ENCODE measurements at places on chromosomes 7 and 10.

- H3K4me1 ChIP-seq = no peaks in the 10 kb centered on the region
- DNase-seq = no peak
- H3K27ac ChIP-seq = no peak overlapping the region
- no peaks in the 10 kb centered on the region for H3K27me3 ChIP-seq
These were observed 53.0 kb downstream of the PHF14 start for GRCh38 chr7:11026452-11027359.

GRCh38 chr10:49309691-49310411 is 10.9 kb downstream of the C10orf71 start:
- no peaks in the 10 kb centered on the region for H3K27me3 ChIP-seq
- peaks cover 13% of the 10 kb centered on the region for H3K4me1 ChIP-seq
- no peak overlapping the region for H3K27ac ChIP-seq
- peak overlapping the region; percentile 4 for H3K4me3 ChIP-seq
- DNase-seq = no peak
- no peaks in the 10 kb centered on the region for H3K36me3 ChIP-seq

GRCh38 chr7:55509322-55509721 is 63.0 kb downstream of the VOPP1 start:
- H3K4me3 ChIP-seq = no peak overlapping the region
- peaks cover 31% of the 10 kb centered on the region for H3K4me1 ChIP-seq
- H3K27me3 ChIP-seq = no peaks in the 10 kb centered on the region
- H3K36me3 ChIP-seq = peaks cover 34% of the 10 kb centered on the region
- DNase-seq = peak; percentile 50

- no peaks in the 10 kb centered on the region for H3K36me3 ChIP-seq
- H3K4me1 ChIP-seq = peaks cover 3% of the 10 kb centered on the region
- H3K4me3 ChIP-seq = no peak overlapping the region
- no peak for DNase-seq
- peaks cover 55% of the 10 kb centered on the region for H3K27me3 ChIP-seq
These were observed 1.7 kb downstream of the SORCS3 start for GRCh38 chr10:104642658-104643302.

- no peak overlapping the region for H3K4me3 ChIP-seq
- no peak overlapping the region for H3K27ac ChIP-seq
- DNase-seq = no peak
- H3K27me3 ChIP-seq = no peaks in the 10 kb centered on the region
- peaks cover 58% of the 10 kb centered on the region for H3K36me3 ChIP-seq
- no peaks in the 10 kb centered on the region for H3K4me1 ChIP-seq
These were observed 35.8 kb downstream of the GBX1 start for GRCh38 chr7:151131592-151132293.

GRCh38 chr7:1368682-1369571 is 90.3 kb downstream of the MICALL2 start:
- no peak overlapping the region for H3K27ac ChIP-seq
- peak; percentile 42 for DNase-seq
- no peak overlapping the region for H3K4me3 ChIP-seq
- H3K4me1 ChIP-seq = peaks cover 7% of the 10 kb centered on the region

- peaks cover 85% of the 10 kb centered on the region for H3K27me3 ChIP-seq
- DNase-seq = no peak
- no peak overlapping the region for H3K4me3 ChIP-seq
These were observed 6.3 kb downstream of the ZNF503 start for GRCh38 chr10:75395066-75395931.

- DNase-seq = no peak
- peaks cover 25% of the 10 kb centered on the region for H3K4me1 ChIP-seq
- H3K27ac ChIP-seq = no peak overlapping the region
- peak overlapping the region; percentile 72 for H3K4me3 ChIP-seq
- peaks cover 7% of the 10 kb centered on the region for H3K27me3 ChIP-seq
- no peaks in the 10 kb centered on the region for H3K36me3 ChIP-seq
These were observed 764 bp upstream of the TCF7L2 start for GRCh38 chr10:112949143-112949823.

- no peaks in the 10 kb centered on the region for H3K36me3 ChIP-seq
- H3K4me1 ChIP-seq = no peaks in the 10 kb centered on the region
- no peak overlapping the region for H3K4me3 ChIP-seq
- H3K27ac ChIP-seq = no peak overlapping the region
- H3K27me3 ChIP-seq = no peaks in the 10 kb centered on the region
- no peak for DNase-seq
These were observed 1029.0 kb downstream of the GRM8 start for GRCh38 chr7:126223729-126224128.

- no peaks in the 10 kb centered on the region for H3K4me1 ChIP-seq
- H3K36me3 ChIP-seq = peaks cover 75% of the 10 kb centered on the region
- H3K27ac ChIP-seq = no peak overlapping the region
- DNase-seq = peak; percentile 8
- H3K27me3 ChIP-seq = no peaks in the 10 kb centered on the region
These were observed 49.7 kb downstream of the BZW2 start for GRCh38 chr7:16695621-16696237.

DNA sequence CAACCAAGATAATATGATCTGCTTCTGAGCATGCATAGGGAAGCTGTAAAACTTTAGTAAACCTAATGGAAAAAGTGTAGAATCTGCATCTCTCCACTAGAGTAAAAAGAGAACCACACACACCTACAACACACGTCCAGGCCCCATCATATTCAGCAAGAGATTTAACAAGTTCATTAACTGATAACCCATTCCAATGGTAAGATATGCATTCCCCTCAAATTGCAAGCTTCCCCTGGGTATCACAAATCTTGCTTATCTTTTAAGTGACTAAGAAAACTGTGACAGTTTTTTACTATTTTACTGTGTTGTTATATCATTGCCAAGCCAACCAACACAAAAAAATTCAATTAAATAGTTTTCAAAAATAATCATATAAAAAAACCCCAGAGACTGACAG is 8.0 kb downstream of the DPY19L1 start:
- no peak overlapping the region for H3K4me3 ChIP-seq
- no peak for DNase-seq
- H3K36me3 ChIP-seq = no peaks in the 10 kb centered on the region

DNA sequence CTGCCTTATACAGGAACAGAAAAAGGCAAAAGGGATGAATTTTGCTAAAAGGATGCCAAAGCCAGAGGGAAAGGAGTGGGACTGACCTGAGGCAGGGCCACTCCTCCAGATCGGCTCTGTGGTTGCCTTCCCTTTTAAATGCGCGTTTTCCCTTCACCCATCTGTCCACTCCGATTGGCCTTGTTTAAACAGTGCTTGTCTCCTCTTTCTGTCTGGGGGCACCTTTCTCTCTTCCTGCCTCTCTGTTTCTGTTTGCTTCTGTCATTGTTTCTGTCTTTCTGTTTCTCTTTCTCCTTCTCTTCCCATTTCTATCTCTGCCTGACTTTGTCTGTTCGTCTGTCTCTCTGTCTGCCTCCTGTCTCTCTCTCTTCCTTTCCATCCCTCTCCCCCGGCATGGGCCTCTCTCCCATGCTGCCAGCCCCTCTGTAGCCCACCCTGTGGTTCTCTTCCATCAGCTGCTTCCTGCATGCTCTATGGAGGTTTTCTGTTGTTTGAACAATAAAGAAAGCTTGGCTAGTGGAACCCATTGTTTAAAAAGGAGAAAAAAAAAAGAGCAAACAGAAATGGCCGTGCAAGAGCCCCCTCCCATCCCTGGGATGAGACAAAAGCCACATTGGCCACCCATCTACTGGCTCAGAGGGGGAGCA is 29.5 kb upstream of the HSPB1 start:
- peaks cover 3% of the 10 kb centered on the region for H3K4me1 ChIP-seq
- no peaks in the 10 kb centered on the region for H3K27me3 ChIP-seq
- H3K36me3 ChIP-seq = no peaks in the 10 kb centered on the region
- DNase-seq = no peak
- H3K4me3 ChIP-seq = no peak overlapping the region

DNA sequence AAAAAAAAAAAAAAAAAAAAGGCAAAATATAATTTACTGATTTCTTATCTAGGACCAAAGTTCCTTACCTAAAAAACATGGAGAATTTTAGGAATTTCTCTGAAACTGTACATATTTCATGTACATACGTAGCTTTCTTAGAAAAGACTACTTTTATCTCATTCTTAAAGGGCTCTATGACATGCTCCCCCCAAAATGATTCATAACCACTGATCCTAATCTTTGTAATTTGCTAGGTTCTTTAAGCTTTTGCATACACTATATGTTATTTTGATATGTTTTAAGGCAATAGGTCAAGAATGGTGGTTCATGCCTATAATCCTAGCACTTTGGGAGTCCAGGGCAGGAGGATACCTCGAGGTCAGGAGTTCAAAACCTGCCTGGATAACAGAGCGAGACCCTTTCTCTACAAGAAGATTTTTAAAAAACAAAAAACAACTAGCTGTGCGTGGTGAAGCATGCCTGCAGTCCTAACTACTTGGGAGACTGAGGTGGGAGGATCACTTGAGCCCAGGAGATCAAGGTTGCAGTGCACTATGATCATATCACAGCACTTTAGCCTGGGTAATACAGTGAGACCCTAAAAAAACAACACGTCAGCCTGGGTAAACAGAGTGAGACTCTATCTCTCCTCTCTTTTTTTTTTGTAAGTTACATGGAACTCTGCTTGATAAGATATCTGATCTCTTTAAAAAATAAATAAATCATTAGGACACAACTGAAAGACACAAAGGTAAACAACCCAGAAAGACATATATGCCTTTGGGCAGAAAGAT is 54.8 kb downstream of the ATAD1 start:
- no peak for DNase-seq
- H3K36me3 ChIP-seq = peaks cover 48% of the 10 kb centered on the region
- H3K27ac ChIP-seq = no peak overlapping the region
- no peaks in the 10 kb centered on the region for H3K27me3 ChIP-seq

DNA sequence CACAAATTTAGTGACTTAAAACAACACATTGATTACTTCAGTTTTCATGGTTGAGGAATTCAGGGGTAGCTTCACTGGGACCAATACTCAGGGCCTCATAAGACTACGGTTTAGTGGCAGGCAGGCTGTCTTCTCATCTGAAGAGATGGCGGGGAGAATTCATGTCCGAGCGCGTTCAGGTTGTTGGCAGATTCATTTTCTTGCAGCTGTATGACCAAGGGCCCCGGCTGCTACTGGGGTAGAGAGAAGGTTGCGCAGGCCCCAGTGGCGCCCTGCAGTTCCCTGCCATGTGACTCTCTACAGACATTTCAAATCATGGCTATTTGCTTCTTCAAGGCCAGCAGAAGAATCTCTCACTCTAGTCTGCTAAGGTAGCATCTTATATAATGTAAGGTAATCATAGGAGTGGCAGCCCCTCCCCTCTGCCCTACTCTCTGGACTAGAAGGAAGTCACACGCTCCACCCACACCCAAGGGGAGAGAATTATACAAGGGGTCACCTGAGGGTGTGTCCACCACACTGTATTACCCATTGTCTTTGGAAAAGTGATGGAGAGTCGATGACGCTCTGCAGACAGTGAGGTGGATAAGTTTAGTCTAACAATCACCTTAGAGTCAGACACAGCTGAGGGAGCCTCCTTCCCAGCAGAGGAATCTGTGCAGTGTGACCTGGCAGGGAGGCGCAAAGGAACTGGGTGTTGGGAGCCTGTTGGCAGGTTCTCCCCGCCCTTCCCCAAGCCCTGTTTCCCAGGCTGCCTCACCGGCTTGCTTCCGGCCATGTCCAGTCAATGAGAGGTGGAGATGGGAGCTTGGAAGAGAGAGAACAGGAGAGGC is 35.7 kb upstream of the PLEKHA1 start:
- DNase-seq = no peak
- H3K4me1 ChIP-seq = peaks cover 7% of the 10 kb centered on the region
- H3K27me3 ChIP-seq = peaks cover 2% of the 10 kb centered on the region
- H3K27ac ChIP-seq = no peak overlapping the region
- H3K36me3 ChIP-seq = no peaks in the 10 kb centered on the region

DNA sequence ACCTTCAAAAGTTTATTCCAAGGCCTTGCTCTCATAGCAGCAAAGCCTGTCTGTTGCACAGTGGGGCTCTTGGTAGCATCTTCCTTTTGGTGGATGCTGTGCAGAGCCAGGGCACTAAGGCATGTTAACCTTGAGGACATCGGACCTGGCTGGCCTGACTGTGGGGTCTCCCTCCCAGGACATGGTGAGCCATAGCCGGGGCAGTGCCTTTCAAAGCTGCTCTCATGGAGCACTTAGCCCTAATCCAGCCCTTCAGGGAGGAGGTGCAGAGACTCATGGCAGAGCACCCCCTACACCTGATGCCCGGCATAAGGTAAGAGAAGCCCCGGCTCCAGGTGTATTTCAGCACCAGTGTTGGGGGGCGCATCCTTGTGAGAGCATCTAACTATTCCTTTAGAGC is 941.4 kb upstream of the ZNF722 start:
- no peaks in the 10 kb centered on the region for H3K27me3 ChIP-seq
- H3K27ac ChIP-seq = no peak overlapping the region
- H3K4me3 ChIP-seq = no peak overlapping the region
- no peak for DNase-seq
- no peaks in the 10 kb centered on the region for H3K4me1 ChIP-seq

DNA sequence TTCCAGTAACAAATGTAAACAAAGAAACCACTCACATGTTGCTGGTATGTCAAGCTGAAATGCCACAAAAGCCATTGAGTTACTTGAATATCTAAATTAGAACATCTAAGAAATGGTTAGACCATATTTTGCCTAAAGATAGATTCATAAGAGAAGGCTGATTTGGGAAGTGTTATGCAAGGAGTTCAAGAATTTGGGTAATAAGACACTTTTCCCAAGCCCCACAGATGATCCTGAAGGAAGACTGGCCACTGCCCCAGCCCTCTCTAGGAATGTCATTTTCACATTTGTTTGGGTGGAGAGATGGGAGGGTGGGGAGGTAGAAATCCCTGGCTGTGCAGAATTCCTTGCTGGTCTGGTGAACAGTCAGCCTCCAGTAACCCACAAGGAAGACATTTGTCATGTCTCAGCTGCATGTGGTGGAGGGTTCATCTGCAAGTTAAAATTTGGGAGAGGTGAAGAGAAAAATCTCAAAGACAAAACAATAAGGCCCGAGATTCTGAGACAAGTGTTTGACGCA is 427.2 kb upstream of the KLF6 start:
- no peaks in the 10 kb centered on the region for H3K27me3 ChIP-seq
- H3K4me1 ChIP-seq = no peaks in the 10 kb centered on the region
- no peaks in the 10 kb centered on the region for H3K36me3 ChIP-seq
- no peak overlapping the region for H3K4me3 ChIP-seq
- no peak overlapping the region for H3K27ac ChIP-seq

DNA sequence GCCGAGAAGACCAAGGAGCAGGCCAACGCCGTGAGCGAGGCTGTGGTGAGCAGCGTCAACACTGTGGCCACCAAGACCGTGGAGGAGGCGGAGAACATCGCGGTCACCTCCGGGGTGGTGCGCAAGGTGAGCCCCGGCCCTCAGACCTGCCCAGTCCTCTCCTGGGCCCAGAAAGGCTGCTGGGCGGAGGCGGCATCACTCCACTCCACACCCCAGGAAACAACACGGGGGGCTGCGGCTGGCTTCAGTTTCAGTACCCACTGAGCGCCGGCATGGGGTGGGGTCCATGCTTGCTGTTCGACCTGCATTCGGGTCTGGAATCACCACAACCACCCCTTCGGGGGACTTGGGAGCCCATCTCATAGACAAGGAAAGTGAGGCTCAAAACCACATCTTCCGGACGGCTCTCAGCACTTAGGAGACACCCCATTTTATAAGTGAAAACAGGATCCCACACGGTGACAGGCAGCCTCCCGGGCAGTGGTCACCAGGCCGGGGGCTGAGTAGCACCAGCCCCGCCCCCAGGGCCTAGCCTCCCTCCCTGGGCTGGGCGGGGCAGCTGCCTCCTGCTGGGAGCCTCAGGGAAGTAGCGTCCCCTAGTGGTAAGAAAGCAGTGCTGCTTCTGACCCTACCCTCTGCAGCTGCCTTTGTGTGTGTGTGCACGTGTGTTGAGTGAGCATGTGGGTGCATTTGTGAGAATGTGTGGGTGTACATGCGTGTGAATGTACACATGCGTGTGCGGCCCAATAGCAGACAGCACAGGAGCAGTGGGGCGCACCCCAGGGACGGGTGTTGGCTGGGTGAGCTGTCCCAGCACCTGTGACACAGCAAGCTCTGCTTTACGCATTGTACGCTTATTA is 1.8 kb downstream of the SNCG start:
- peaks cover 41% of the 10 kb centered on the region for H3K4me1 ChIP-seq

- H3K27me3 ChIP-seq = peaks cover 14% of the 10 kb centered on the region
- DNase-seq = no peak
- H3K36me3 ChIP-seq = no peaks in the 10 kb centered on the region
These were observed 259.3 kb downstream of the SFMBT2 start for GRCh38 chr10:7151538-7151937.

All from CD4-positive, alpha-beta T cell (primary cell).